NCI-H524 treated with DMSO at 0.1 percent for 48 hours (cell line): ENCODE measurements at places on chromosomes 4 and X.

DNA sequence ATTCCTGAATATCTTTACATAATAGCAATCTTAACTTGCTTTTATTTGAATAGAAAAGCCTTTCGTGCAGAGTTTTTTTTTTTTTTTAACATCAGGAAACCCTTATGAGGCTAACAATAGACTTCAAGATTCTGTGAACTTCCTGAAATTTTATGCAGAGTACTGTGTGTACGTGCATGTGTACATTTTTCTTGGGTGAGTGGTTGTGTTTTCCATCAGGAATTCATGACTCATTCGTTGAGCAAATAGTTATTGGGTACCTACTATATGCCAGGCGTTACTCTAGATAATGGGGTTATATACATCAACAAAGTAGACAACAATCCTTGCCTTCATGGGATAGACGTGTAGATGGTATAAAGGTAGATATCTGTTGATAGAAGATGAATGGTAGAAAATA lies 59.1 kb downstream of the MRPL1 start:
- no peak for DNase-seq

- DNase-seq: no peak
These were observed 3.4 kb downstream of the GPR78 start for GRCh38 chr4:8583655-8584025.

GRCh38 chr4:1601533-1601835 lies 82.6 kb downstream of the FAM53A start:
- no peak for DNase-seq

GRCh38 chrX:148600131-148600530 lies 99.7 kb downstream of the AFF2 start:
- DNase-seq: peak; percentile 93

DNA sequence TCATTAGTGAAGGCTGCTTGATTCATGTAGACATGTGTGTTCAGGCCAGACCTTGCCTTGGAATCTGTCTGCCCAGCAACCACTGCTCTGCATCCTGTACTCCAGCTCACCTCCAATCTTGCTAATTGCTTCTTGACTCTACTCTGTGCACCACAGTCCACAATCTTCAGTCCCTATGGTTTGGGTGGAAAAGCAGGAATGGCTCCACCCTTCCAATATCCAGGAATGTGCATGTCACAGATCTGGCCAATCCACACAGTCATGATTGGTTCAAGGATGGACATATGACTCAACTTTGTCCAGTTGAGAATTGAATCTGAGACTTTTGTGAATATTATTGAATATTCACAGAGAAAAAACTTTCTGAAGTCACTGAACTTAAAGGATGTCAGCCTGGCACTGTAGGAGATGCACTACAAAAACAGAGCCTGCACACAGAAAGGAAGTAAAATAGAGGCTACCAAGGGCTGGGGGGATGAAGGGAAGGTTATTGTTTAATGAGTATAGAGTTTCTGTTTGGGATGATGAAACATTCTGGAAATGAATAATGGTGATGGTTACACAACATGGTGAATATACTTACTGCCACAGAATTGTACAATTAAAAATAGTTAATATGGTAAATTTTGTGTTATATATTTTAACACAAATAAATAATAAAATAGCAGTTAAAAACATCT lies 161.3 kb upstream of the USP38 start:
- no peak for DNase-seq

- no peak for DNase-seq
These were observed 185.6 kb upstream of the S100G start for GRCh38 chrX:16464369-16464768.

- no peak for DNase-seq
These were observed 60.2 kb upstream of the CBR4 start for GRCh38 chr4:169070071-169070894.

DNA sequence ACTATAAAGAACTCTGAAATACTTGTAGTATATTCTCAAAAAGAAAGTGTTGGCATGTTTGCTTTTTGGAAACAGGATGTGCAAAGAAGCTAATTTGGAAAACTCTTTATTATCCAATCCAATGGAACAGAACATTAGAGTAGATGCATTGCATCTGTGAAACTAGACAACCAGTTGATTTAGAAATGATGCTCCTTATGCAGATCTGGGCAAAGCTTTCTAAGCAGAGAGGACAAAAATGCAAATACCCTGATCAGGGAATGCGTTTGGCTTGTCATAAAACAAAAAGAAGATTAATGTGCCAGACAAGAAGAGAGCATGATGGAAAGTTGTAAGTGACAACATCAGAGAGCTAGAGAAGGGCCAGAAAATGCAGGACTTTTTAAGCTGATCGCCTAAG lies 142.3 kb downstream of the RCHY1 start:
- DNase-seq: no peak

GRCh38 chrX:12611471-12611870 lies 179.7 kb upstream of the PRPS2 start:
- no peak for DNase-seq

DNA sequence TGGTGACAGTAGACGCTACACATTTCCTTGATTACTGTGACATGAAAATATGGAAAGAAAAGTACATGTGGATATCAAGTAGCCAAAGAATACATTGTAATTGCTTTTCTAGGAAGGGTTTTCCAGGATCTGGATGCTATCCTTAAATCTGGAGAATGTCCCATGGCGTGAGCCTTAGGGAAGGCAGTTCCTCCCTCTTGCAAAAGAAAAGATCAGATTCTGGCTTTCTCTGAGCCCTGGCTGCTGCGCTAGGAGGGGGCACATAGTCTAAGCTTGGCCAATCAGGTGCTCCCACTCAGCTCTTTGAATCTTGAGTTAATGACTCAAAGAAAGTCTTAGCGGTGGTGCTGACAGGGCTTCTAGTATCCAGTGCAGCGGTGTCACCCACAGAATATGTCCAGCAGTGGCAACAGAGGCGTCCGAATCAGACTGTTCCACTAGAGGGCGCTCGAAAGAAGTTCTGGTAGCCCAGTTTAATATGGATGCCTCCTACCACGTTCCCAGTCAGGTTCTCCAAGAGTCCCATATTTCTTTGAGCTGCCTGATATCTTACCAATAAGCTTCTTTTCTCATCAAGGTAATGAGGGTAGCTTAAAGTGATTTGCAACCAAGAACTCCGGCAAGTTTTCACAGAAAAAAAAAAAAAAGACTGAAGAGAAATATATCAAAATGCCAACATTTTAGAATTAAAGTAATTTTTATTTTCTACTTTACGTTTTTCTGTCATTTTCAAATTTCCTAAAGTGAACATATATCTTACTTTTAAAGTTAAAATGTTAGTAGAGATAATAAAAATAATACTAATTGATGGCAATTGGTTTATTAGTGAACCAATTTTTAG lies 213.4 kb upstream of the S100G start:
- peak; percentile 15 for DNase-seq

GRCh38 chrX:28628120-28628519 lies 40.9 kb downstream of the IL1RAPL1 start:
- DNase-seq: no peak

- DNase-seq: peak; percentile 33
These were observed 196.4 kb downstream of the FBXO8 start for GRCh38 chr4:174086829-174087799.

DNA sequence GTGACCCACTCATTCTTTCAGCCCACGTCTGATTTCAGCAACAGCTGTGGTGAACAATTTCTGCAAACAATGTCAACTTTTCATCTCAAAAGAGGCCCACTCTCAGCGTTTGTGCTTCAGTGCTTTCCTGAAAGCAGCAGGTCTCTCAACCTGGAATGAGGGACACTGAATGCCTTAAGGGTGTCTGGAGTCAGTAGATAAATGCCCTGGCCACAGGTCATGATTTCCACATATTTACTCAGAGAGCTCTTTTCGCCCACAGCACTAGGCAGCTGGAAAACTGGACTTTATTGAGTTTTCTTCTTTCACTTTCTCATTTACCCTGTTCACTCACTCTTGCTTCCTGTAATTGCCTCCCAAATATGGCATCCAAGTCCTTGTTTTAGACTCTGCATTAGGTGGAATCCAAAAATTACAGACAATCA lies 52.8 kb downstream of the NPFFR2 start:
- no peak for DNase-seq

DNA sequence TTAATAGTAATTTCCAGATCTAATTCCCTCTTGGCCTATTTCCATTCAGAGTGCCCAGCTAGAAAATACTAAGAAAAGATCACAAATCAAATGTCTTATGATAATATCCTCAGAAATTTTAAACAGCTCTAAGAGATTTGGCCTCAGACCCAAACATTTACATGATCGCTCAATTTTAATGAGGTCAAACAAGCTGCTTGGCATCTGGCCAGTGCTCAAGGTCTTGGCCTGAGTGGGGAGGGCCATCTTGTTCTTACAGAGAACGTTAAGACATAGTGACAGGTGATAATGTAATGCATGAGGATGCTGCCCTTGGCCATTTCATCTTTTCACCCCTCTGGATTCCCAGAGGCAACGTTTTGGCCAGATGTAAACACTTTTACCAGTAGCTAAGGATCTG lies 159.2 kb upstream of the SLC7A11 start:
- no peak for DNase-seq
